ENCODE measurements at places on chromosomes 3 and 15.
A peak's percentile ranks its signal among the peaks of the same experiment; 100 is the strongest.

DNA sequence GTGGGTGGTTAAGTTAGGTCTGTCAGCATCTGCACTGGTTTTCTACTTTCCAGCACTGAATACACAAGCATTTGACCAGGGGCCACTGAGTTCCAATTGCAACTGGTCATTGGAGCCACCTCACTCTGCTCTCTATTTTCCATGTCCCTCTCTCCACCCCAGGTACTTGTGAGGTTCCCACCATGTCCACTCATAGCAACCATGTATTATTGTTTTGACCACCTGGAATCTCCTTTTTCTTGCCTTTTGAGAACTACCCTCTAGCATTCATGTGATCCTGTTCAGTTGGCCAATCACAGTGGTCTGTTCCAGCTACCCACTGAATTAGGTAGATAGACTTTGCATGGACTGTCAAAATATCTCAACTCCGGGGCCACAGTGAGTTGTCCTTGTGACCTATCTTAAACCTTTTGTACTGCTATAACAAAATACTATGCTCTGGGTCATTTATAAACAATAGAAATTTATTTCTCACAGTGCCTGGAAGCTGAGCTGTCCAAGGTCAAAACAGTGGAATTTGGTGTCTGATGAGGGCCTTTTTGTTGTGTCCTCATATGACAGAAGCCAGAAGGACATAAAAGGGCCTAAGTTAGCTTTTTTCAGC lies 20.2 kb upstream of the TM4SF18 start:
- DNase-seq: no peak

DNA sequence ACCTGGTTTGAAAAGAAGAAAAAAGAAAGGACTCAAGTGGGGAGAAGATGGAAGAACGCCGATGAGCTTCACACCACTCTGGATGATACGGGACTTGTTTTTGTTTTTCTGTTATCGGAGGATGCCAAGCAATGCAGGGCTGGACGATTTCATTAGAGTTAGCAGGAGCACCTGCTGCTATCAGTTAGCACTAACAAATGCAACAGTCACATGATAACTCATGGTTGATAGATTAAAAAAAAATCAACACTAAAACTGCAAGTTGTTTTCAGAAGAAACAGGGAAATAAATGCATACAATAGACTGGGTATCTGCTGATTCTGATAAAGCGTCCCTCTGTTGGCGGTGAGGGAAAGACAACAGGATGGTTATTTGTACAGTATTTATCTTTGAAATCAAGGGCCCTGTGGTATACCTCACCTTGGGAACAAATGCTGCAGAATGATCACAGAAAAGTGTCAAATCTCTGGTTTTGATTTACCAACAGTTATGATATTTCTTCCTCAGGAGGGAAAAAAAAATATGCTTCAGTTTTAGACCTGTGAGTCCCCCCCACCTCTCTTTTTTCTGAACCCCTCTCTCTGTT lies 575.1 kb downstream of the FOXP1 start:
- no peak for DNase-seq

DNA sequence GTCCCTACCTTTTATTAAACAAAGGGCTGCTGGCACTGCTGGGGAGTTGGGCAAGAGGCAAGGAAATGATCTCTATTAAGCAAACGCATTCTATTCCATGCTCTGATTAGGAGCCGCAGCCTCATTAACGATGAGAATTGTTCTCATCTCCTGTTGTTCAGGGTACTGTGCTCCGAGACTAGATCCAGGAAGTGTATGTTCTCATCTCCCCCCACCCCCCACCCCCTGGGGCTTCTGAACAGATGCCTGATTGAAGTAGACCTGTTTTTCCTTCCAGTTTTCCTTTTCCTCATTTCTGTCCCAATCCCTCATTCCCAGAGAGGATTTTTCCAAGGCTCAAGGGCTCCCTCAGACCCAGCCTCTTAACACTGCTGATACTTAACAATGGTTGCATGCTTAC lies 81.6 kb upstream of the FEZF2 start:
- DNase-seq: no peak

DNA sequence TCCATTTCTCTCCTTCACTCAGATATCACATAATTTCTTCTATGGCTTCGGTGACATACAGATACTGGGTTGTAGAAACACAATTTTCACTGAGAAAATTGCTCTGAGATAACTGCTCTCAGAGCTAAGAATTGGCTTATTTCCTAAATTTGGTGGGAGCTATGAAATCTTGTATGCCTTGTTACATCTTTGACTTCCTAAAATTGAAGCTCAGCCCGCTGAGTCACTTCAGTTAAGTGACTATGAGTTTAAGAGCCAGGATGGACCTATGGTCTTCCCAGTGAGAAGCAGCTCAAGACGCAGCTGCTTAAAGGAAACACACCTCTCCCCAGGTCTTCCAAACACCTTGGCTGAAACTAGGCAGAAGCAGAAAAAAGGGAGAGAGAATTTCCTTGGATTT lies 56.4 kb downstream of the EFHB start:
- no peak for DNase-seq

- no peak for DNase-seq
Observed at GRCh38 chr15:51738553-51738952, 1.1 kb upstream of the LYSMD2 start.

DNA sequence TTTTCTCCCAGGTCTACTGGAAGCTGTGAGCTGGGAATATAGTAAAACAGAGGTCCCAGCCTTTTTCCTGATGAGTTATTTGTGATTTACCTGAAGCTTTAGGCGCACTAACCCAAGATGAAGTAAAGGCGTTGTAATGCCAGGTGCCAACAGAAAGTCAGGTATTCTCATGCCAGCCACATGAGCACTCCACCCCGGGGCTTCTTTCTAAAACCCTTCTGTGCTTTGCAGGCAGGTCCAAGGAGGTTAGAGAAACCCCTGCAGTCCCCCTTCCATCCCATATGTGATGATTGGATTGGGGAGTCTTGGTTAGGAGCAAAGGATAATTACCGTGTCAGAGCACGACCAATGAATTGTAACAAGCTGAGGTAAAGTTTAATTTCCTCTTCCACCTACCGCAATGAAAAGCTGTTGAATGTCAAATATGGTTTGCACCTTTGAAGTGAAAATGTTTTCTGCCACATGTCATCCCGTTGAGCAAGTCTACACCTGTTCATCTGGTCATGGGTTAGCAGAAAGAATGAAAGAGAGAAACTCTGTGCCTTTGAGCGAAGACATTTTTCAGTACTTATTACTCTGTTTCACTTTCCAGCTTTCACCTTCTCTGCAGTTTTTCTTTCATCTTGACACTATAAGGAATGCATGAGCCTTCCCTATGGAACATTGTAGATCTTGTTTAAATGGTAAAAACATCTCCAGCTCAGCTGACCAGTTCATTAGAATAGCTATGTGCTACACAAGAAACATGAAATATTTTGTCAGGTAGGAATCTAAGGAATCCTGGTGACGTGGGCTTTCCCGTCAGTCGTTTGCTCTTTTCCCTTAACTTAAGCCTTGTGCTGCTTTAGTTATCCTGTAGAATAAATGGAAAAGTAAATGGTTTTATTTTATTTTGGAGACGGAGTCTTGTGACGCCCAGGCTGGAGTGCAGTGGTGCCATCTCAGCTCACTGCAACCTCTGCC lies 204.6 kb upstream of the IL12A start:
- no peak for DNase-seq

GRCh38 chr3:10006048-10006761 lies 19.6 kb upstream of the EMC3 start:
- DNase-seq: no peak

GRCh38 chr3:123711356-123711755 lies 126.5 kb upstream of the HACD2 start:
- no peak for DNase-seq

- DNase-seq: no peak
Observed at GRCh38 chr3:55197021-55197420, 269.2 kb upstream of the LRTM1 start.

- no peak for DNase-seq
Observed at GRCh38 chr15:85782064-85782463, 12.7 kb downstream of the KLHL25 start.

DNA sequence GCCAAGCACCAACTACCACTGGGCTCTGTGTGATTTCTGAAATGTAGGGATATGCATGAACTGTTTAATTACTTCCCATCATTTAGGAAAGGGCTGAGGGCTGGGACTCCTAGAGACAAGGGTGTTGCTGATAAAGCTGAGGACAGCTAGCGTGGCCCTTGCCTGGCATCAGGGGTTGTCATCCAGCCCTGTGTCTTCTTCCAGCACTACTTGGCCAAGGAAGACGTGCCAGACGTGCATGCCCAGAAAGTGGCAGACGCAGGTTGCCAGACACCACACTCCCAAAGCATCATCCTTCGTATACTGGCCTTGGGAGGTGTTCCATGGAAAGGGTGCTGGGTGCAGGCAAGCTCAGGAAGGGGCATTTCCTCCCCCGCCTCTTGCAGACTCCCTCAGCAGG lies 64.8 kb downstream of the LRIG1 start:
- no peak for DNase-seq

- DNase-seq: no peak
Observed at GRCh38 chr15:83115410-83115809, 8.0 kb downstream of the TM6SF1 start.

DNA sequence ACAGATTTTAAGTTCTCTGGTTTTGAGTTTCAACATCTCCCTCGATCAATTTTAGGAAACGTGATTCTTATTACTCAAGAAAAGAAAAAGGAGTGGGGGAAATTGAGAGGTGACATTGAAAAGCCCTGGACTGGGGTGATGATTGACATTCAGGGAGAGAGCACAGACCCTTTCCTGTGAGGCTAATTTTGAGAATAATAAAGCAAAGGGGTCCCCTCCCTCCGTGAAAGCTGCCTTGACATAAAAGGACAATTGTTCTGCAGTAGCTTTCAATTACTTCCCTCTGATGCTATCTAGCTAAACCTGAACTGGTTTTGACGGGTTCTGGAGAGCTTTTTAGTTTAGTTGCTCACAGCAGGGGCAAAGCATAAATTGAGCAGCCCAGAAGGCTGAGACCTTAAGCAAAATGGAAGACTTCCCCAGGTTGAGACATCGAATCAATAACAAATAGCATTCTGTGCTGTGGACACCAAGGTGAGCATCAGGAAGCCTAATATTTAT lies 14.4 kb upstream of the CMTM8 start:
- no peak for DNase-seq

- DNase-seq: peak; percentile 42
Observed at GRCh38 chr3:49173116-49173791, 1.9 kb downstream of the KLHDC8B start.

GRCh38 chr3:189049458-189050236 lies 122.1 kb upstream of the TPRG1 start:
- no peak for DNase-seq

DNA sequence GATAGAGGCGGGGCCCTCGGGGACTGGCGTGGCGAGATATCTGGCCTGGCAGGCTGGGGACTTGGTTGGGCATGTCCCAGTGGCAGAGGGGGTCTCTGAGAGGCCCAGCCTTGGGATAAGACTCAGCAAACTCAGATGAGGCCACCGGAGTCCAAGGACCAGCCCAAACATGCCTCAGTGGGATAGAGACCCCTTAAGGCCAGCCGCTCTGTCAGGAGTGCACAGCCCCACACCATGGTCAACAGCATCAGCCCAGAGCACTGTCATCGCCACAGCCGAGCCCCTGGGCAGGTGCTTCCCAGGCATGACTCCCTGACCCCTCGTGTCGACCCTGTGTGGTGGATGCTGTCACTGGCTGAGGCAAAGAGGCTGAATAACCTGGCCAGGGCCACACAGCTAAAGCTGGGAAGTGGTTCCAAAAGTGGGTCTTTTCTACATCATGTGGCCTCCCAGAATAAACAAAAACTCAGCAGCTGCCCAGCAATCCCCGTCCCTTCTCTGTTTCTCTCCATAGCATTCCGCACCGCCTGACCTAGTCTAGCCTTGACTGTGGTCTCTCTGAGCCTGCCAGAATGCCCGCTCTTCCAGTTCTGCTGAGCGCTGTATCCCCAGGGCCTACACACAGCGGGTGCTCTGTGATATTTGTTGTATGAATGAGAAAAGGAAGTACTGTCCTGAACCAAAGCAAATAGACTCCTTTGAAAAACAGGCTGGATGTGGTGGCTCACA lies 15.1 kb downstream of the CTSH start:
- no peak for DNase-seq

DNA sequence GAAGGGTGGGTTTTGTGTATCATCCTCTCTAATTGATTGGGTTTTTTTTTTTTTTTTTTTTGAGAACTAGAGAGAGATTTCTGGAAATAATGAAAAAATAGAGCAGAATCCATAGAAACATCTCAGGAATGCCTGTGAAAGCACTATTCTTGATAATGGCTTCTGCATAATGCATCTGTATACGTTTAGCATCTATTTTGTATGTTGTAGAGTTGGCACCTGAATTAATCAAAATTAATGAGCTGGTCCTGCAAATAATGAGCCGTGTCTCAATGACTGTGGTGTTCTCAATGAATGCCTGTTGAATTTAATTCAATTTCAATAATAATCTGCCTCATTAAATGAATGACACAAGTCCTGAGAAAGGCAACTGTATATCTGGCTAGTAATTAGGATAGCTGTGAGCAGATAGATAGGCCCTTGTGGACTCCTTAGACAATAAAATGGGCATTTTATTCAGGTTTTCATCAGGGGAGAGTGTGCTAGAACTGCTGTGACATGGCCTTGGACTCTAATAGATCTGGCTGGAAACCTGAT lies 70.5 kb upstream of the WDR72 start:
- DNase-seq: no peak

DNA sequence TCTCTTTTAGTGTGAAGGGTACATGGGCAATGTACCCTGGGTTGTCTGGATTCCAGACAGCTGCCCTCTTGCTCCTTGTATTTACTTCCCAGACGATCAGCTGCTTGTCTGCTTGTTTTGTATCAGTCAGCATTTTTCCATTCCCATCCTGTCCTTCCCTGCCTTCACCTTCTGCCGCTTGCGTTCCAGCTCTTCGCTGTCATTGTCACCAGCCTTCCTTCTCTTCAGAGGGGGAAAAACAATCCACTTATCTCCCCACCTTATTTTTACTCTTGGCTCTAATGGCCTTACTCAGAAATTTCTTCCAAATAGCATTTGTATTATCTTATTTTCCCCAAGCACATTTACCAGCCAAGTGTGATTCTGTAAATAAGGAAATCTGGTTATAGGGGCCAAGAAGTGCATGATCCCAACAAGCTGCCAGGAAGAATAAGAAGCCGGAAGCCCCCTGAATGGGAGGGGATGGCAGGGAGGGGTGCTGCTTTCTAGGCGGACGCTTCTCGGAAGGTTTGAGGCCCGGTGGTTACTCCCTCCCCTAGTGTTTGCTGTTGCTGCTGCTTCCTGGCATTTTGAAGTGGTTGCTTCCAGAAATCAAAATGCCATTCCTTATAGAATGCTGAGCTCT lies 497.6 kb downstream of the NTRK3 start:
- DNase-seq: no peak

DNA sequence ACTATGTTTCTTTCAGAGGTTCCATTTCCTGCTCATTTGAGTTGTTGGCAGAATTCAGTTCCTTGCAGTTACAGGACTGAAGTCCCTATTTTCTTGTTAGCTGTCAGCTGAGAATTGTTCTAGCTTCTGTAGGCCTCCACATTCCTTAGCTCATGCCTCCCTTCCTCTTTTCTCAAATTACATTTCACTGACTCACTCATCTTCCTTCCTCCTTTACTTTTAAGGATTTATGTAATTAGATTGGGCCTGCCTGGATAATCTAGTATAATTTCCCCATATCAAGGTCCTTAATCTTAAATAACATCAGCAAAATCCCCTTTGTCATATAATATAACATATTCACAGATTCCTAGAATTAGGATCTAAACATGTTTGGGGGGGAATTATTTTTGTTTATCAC lies 40.6 kb upstream of the RBMS3 start:
- no peak for DNase-seq

GRCh38 chr15:49085696-49086459 lies 39.6 kb upstream of the SECISBP2L start:
- no peak for DNase-seq

- DNase-seq: no peak
Observed at GRCh38 chr3:72461787-72462186, 386.5 kb downstream of the SHQ1 start.

Measured in hindlimb muscle (tissue), 1 donor.